ENCODE measurements at places on chromosomes 5 and 9.

- no peak for DNase-seq
These were observed 1759.5 kb upstream of the C9orf72 start for GRCh38 chr9:29332789-29333188.

GRCh38 chr9:114335745-114336144 is 6.1 kb downstream of the ORM2 start:
- no peak for DNase-seq

DNA sequence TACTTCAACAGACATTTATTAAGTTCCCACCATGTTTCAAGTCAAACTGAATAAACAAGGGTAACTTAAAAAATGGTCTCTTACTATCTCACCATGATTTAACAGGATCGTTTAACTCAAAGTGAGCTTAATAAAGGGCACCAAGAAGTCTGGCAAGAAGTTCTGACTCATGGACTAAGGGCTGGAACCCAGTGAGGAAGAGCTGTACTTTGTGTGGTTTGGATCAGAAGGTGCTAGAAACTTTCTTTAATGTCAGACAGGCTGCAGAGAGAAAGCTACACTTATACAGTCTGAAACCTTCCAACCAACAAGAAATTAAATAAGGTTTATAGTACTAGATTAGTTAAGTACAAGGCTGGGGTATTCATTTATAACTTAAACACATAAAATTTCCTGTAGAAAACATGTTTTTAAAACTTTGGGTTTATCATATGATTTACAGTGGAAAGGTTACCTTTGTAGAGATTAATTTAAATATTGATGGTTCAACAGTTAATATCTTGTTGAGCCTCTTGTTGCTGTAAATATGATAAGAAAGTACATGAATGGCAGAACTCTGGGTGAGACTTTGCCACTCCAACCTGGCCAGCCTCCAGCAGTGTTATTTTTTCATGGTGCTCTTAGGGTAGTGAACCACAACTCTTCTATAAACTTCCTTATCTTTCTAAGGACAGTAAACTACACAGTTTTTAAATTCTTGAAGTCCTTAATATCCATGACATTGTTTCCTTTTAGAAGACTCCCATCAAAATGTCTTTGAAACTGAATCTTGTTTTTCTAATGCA is 162.8 kb downstream of the MAN2A1 start:
- peak; percentile 25 for DNase-seq

GRCh38 chr5:87829217-87829551 is 416.5 kb upstream of the CCNH start:
- DNase-seq: no peak

- DNase-seq: peak; percentile 11
These were observed 589 bp downstream of the CKS2 start for GRCh38 chr9:89311346-89312221.

DNA sequence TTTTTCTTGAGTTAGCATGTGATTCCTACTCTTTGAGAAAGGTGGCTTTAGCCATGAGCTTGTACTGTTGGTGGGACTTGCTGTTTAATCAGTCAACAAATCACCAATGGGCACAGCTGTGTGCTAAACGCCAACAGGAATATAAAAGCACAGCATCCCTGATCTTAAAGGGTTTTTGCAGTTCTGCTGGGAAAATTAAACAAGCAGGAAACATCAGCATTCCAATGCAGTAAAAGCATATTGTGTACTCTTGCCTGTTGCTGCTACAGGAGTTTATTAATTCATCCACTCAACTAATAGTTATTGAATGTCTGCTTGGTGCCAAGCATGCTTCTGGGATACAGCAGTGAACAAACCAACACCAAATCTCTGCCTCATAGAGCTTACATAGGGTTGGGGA is 27.4 kb upstream of the F2RL1 start:
- DNase-seq: no peak

DNA sequence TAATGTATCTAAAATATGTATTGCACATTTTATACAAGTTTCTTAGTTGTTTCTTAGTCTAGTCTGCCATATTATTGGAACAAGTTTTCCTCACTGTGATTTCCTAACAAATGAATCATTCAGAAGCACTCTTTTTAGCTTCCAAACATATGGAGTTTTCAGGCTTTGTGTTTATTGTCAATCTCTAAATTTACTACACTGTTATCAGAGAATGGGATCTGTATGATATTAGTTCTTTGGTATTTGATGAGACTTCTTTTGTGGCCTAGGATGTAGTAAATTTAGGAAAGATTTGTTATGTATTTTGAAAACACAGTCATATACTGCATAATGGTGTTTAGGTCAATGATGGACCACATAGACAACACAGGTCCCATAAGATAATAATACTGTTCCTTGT is 25.7 kb downstream of the SREK1IP1 start:
- no peak for DNase-seq

DNA sequence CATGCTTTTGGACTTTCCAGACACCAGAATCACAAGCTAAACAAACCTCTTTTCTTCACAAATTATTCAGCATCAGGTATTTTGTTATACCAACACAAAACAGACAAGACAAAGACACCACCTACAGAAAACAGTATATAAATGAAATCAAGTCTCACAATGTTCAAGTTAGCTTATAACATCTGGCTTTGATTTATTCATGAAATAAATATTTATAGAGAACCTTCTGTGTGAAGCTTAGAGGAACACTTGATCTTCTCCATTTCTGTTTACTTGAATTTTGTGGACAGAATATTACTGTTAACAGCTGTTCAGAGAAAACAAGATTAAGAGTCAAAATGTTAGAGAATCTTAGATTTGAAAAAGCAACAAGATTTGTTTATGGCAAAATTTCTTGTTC is 137.4 kb upstream of the PRR16 start:
- DNase-seq: no peak

GRCh38 chr9:131889437-131890251 is 149.8 kb upstream of the RAPGEF1 start:
- no peak for DNase-seq

DNA sequence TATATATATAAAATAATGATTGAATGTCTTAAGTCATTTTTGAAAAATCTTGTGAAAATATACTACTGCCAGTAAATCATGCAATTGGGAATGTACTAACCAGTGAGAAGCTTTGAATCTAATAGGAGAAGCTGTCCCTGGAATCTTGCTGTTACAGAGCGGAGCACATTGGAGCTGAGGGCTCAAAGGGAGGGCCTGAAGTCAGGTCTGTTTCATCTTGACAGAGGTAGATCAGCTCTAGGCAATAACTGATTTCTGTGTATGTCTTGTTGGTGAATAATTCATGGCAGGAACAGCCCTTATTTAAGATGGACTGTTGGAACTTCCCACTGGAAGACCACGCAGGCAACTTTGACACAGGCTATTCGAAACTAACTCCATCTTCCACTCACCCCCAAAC is 17.5 kb downstream of the CAMK4 start:
- no peak for DNase-seq

DNA sequence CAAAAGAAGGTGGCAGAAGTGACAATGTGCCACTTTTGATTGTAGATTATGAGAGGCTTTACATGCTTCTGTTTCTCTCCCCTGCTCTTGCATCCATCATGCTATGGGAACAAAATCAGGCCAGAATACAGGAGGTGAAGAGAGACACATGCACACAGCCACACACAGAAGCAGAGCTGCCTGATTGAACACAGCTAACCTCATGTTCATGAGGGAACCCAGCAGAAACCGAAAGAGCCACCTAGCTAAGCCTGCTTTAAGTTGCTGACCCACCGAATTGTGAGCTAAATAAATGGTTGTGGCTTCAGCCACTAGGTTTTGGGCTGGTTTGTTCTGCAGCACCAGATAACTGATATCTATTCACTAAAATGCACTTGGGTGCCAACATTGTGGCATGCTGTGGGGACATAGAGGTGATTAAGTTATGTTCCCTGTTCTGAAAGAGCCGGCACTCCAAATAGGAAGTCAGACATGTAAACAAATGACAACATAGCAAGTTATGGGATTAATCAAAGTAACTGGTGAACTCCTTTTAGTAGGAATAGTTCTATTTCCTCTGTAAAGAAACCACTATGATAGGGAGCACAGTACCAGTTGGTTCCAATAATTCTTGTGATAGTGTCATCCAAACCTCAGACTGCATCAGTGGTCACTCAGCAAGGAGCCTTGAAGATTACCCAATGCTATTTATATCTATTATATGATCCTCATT is 93.6 kb upstream of the TNC start:
- DNase-seq: peak; percentile 59

All from umbilical cord (tissue), 2 donors.